DMS79 treated with DMSO at 0.1 percent for 48 hours (cell line): ENCODE measurements at places on chromosomes 5 and 9.

DNA sequence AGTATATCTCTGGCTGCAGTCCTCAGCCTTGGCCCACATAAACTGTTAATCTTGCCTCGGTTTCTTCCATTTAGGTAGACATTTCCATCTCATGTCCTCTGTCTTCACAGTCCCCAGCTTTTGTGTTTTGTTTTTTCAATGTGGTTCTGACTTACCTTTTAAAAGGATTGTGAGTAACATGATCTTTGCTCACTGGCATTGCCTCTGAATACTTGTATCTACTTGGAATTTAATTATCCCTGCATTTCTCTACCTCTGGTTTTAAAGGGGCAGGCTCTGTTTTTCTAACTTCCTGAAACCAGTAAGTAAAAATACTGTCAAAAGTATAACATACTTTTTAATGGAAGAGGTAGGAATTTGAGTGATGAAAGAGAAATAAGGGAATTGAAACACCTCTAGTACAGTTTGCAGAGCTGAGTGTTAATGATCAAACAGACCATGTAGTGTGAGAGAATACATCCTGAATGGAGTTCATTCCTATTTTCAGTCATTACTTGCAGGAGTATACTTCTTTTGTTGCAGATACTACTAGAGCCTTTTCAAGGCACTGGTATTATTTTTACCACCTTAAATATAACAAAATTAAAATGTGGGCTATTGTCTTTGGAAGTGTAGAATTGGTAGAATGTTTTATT lies 62.6 kb downstream of the MTREX start:
- DNase-seq, result peak; percentile 4

DNA sequence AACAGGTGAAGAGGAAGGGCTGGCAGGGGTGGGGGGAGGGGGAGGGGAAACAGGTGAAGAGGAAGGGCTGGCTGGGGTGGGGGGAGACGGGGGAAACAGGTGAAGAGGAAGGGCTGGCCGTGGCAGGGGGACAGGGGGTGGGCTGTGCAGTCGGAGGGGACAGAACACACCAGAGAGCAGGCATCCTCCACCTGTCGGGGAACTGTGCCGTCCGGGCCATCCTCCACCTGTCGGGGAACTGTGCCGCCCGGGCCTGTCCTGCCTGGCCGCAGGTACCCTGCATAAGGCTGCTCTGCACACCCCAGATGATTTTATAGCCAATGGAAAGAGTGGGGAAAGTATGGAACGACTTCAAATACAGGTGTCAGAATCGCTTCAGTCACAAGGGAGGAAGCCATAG lies 32.5 kb upstream of the PPP1R26 start:
- DNase-seq, result no peak

- peak; percentile 46 for DNase-seq
Observed at GRCh38 chr9:128383791-128384190, 12.6 kb downstream of the URM1 start.

DNA sequence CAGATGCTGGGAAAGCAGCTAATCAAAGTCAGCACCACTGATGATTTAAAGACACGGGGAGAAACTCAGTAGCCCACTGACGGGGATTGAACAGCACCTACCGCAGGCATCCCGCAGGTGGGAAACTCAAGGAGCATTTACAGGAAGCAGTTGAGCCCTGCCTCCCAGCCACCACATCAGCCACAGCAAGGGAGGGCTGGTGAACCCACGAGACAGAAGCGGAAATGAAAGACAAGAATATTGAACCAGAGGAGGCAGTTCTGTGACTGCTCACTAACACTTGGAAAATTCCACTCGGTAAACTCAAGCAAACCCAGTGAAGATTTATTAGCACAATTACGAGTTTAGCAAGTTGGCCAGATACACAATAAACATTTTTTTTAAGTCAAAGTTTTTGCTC lies 10.6 kb upstream of the FAM163B start:
- DNase-seq, result no peak

DNA sequence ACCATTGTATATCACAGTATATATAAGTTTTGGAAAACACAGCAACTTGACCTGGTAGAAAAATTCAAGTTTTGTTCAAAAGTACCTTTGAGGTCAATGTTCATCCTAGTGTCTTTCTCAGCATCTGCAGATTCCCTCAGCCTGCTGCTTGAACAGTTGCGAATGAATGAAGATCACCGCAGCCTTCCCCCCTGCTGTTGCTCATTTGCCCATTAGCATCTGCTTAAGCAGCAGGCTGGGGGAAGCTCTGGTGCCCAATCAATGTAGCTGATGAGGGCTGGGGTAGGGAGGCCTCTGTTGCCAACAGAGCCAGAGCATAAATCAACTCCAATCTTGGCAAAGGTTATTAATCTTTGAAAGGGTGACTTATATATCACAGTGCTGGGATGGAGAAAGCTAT lies 586.5 kb upstream of the PTPRD start:
- DNase-seq, result no peak
